Right atrium auricular region (tissue), 2 donors: ENCODE measurements at places on chromosomes 1 and 21.

DNA sequence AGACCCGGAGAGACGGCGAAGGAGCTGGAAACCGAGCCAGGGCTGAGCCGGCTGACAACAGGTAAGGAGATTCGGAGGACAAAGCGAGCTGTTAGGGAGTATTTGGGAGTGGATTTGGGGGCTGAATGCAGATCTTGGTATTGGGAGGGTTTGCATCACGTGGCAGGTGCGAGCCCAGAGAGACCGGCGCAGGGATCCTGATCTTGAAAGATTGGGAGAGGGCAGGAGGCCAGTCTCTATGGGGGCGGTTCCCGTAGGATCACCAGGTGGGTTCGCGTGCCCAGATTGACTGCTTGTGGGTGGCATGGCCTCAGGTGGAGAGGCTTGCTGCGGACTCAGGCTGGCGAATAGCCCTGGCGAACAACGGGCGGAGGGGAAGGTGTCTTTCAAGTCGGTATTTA is 204 bp downstream of the CIART start:
- DNase-seq: no peak

DNA sequence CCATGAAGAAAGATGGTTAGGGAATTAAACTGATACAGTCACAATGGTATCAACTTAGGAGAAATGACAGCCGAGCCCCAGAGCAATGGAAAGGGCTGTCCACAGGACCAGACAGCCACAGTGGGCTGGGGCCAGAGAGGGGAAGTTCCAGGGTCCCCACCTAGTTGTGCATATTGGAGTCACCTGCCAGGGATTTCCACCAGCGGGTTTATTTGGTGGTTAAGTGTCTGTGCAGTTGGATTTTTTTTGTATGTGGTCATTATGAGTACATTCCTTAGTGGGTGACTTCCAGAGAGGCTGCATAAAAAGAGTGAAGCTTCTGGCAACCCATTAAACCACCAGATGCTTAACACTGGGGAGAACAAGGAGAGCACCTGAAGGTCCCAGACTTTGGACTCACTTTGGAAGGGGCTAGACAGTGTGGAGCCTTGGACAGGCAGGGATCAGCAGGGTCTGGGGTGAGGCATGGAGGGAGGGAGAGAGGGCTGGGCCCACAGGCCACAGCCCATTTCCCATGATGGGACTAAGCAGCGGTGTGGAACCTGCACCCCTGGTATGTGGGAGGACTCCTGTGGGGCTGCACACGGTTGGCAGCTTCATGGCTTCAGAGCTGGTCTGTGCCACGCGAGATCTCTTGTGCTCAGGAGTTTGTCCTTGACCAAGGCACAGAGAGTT is 7.8 kb upstream of the PTTG1IP start:
- DNase-seq: no peak

GRCh38 chr1:54300401-54300800 is 100.4 kb downstream of the MRPL37 start:
- DNase-seq: no peak

GRCh38 chr1:59516881-59517280 is 220.0 kb downstream of the FGGY start:
- no peak for DNase-seq

DNA sequence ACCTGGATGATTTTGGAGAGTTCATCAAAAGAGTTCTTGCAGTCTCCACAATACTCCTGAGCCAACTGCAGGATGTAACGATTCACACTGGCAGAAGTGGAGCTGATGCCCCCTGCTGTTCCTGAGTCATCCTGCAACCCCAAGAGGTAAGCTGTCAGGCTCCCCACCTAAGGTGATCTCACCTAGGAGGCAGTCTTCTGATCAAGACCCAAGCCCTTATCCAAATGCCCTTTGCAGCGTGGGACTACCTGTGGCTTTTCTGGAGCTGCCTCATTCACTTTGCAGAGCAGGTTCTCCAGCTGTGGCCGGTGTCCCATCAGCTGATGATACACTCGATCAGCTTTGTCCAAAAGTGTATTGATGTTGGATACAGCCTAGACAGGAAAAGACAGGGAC is 96.4 kb downstream of the UBR4 start:
- no peak for DNase-seq

- DNase-seq: no peak
Measured at GRCh38 chr1:24191860-24192259, 4.8 kb upstream of the IFNLR1 start.

DNA sequence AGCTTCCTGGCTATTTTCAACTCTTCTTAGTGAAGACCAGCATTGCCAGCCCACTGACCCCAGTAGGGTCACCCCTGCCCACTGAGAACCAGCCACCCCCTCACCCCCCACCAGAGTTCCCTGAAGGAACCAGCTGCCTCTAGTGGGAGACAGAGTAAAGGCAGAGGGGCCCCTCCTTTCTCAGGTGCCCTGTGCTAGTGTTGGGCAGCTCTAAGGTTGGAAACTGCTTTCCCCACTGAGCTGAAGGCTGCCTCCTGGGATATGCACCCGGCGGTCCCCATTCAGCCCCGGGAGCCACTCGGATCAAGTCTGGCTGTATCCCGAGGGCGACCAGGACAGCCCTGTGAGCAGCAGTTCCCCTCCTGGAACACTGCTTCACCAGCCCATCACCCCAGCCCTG is 111.0 kb downstream of the PGBD5 start:
- DNase-seq: no peak

GRCh38 chr1:185291652-185292051 is 25.4 kb downstream of the IVNS1ABP start:
- DNase-seq: no peak
